ENCODE measurements at places on chromosomes 5 and 9.

- no peaks in the 10 kb centered on the region for H3K4me1 ChIP-seq
- no peaks in the 10 kb centered on the region for H3K27me3 ChIP-seq
- no peak for DNase-seq
Observed at GRCh38 chr5:144227363-144227999, 56.8 kb downstream of the KCTD16 start.

GRCh38 chr5:6222899-6223298 lies 155.4 kb downstream of the MED10 start:
- H3K4me1 ChIP-seq = no peaks in the 10 kb centered on the region
- H3K27ac ChIP-seq = no peak overlapping the region
- no peak overlapping the region for H3K4me3 ChIP-seq
- no peaks in the 10 kb centered on the region for H3K36me3 ChIP-seq

DNA sequence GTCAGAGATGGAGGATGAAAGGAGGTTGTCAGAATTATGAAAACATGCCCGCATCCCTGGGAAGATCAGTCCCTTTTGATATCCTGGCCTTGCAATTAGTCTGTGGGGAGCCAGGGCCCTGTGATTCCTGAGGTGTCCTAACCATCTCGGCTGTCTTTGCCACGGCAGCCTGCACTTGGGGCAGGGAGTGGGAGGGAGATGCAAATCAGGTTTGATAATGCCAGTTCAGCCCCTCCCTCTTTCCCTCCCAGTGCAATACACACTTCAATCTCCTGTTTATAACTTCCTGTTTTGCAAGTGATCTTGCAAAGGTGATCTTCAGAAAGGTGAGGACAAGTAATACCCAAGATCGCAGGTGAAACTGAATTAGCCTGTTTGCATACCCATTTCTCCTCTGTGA lies 114.0 kb upstream of the ALDH1B1 start:
- H3K4me1 ChIP-seq = peaks cover 18% of the 10 kb centered on the region
- peaks cover 2% of the 10 kb centered on the region for H3K36me3 ChIP-seq
- no peak overlapping the region for H3K27ac ChIP-seq
- H3K4me3 ChIP-seq = no peak overlapping the region
- no peak for DNase-seq
- peaks cover 7% of the 10 kb centered on the region for H3K27me3 ChIP-seq

GRCh38 chr5:135402031-135402430 lies 3.0 kb upstream of the MACROH2A1 start:
- peaks cover 4% of the 10 kb centered on the region for H3K36me3 ChIP-seq
- no peak overlapping the region for H3K27ac ChIP-seq
- H3K27me3 ChIP-seq = no peaks in the 10 kb centered on the region
- H3K4me1 ChIP-seq = peaks cover 13% of the 10 kb centered on the region

DNA sequence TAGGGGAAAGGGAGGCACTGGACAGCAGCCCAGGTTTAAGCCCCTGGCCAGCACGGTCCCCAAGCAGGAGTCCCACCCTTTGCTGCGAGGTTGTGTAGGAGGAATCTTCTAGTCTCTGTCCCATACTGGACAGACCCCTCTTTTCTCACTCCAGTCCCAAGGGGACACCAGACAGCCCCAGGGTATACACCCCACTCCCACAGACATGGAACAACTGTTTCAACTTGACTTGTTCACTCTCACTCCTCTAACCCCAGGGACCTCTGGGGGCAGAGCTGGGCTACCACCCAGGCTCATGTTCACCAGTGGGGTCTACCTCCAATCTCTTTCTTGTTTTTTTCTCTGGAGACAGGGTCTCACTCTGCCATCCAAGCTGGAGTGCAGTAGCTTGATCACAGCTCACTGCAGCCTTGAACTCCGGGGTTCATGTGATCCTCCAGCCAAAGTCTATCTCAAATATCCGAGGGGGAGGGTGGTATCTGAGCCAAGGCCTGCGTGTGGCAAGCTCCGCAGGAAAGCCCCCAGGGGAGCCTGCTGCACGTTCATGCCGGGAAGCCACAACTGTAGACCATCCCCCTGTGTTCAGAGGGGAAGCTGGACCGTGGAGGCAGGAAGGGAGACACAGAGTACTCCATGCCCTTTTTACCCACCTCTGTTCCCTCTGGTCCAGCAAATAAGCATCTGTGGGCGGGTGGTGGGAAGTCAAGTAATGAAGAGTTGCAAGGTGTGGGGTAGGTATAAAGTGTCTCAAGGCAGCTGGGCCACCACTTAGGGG lies 1.8 kb downstream of the PTGES2 start:
- DNase-seq = no peak
- peaks cover 26% of the 10 kb centered on the region for H3K36me3 ChIP-seq
- H3K4me3 ChIP-seq = peak overlapping the region; percentile 99
- H3K4me1 ChIP-seq = peaks cover 34% of the 10 kb centered on the region
- peak overlapping the region; percentile 53 for H3K27ac ChIP-seq

- no peak overlapping the region for H3K27ac ChIP-seq
- H3K27me3 ChIP-seq = no peaks in the 10 kb centered on the region
- no peak overlapping the region for H3K4me3 ChIP-seq
- no peaks in the 10 kb centered on the region for H3K36me3 ChIP-seq
- no peaks in the 10 kb centered on the region for H3K4me1 ChIP-seq
Observed at GRCh38 chr5:40112875-40113274, 566.8 kb upstream of the PTGER4 start.

DNA sequence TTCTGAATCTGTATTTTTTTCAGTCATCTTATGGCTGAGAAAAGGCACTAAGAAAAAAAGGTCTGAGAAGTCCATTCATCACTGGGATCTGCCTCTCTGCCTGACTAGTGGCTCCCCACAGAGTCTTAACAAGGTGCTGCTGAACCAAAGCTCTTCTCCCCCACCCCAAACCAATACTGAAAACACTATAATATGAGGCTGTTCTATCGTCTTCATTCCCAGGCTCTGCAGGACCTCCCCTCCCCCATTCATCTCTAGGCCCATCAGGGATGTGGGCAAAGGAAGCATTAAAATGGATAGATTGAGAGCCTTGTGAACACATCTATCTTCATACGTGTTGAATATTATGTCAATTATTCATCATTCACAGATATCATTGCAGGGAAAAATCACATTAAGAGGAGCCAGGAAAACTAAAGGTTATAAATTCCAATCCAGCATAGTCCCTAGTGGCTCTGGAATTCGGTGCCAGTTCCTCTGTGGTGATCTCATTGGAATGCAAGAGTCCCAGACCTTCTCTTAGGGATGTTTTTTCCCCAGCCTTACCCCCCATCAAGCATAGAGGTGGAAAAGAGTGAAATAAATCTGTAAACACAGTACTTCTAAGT lies 44.3 kb upstream of the GPR151 start:
- no peak overlapping the region for H3K27ac ChIP-seq
- H3K36me3 ChIP-seq = no peaks in the 10 kb centered on the region
- no peak overlapping the region for H3K4me3 ChIP-seq
- H3K27me3 ChIP-seq = peaks cover 19% of the 10 kb centered on the region

Measured in central memory CD8-positive, alpha-beta T cell (primary cell).